ENCODE measurements at places on chromosomes 4 and X.

DNA sequence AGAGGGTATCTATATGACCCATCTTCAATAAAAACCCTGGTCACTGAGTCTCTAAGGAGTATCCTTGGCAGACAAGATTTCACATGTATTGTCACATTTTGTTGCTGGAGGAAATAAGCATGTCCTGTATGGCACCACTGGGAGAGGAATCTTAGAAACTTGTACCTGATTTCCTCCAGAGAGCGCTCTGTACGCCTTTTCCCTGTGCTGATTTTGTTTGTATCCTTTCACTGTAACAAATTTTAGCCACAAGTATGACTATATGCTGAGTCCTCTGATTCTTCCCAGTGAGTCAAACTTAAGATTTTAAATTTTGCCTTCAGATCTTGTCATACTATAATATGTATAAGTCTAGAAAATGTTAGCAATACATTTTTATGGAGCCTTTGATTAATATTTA, 102.8 kb downstream of the ITIH6 start:
- no peak for DNase-seq

GRCh38 chr4:162837241-162837640, 329.4 kb downstream of the NAF1 start:
- DNase-seq = no peak

DNA sequence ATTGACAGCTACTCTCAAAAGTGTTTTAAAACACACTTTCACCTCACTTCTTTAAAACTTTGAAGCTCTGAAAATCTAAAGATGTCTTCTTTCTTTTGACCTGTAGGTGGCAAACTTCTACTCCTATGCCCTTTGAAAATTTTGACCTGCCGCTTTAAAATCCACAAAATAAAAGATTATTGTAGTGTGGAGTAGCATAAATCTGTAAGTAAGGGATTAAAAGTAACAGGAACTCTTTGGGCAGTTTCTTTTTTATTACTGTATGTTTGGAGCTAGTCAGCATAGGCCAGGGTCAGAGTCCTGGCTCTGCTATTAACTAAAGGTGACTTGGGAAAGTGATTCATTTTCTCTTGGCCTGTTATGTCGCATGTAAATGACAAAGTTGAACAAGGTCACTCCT, 25.5 kb downstream of the BBS12 start:
- no peak for DNase-seq

GRCh38 chr4:54014666-54015160, 49.7 kb downstream of the CHIC2 start:
- no peak for DNase-seq

All from stimulated activated CD8-positive, alpha-beta memory T cell treated with anti-CD3 and anti-CD28 coated beads, Interleukin-15, amount 100 ng/mL, for 24 hours (primary cell).